Non-pigmented ciliary epithelial cell (primary cell): ENCODE measurements at places on chromosomes 16 and 17.

GRCh38 chr16:50402298-50402895 is 33.6 kb upstream of the BRD7 start:
- no peak for DNase-seq

- DNase-seq: no peak
Measured at GRCh38 chr16:56611281-56611833, 3.0 kb downstream of the MT2A start.

- DNase-seq: no peak
Measured at GRCh38 chr16:9428355-9429005, 337.0 kb downstream of the HAPSTR1 start.

- DNase-seq: no peak
Measured at GRCh38 chr17:39054111-39054645, 87.0 kb upstream of the FBXO47 start.

- no peak for DNase-seq
Measured at GRCh38 chr17:148757-149156, 11.4 kb downstream of the SCGB1C2 start.

GRCh38 chr17:79087428-79088143 is 13.0 kb downstream of the ENGASE start:
- no peak for DNase-seq

DNA sequence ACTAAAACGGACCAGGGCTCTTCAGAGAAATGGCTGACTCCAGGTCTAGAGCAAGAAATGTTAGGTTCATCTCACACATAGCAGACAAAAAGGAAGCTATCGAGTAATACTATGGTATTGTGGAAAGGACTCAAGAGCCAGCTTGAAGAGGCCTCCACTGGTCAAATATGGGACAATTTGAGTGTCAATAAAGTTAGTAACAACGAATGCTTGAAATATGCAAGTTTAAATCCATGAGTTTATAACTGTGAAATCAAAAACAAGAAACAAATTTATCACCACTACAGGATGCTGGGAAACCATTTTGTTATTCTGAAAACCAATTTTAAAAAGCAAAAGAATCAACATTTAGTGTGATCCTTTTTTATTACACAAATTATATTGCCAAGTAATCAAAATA is 50.4 kb upstream of the ANKFY1 start:
- no peak for DNase-seq

DNA sequence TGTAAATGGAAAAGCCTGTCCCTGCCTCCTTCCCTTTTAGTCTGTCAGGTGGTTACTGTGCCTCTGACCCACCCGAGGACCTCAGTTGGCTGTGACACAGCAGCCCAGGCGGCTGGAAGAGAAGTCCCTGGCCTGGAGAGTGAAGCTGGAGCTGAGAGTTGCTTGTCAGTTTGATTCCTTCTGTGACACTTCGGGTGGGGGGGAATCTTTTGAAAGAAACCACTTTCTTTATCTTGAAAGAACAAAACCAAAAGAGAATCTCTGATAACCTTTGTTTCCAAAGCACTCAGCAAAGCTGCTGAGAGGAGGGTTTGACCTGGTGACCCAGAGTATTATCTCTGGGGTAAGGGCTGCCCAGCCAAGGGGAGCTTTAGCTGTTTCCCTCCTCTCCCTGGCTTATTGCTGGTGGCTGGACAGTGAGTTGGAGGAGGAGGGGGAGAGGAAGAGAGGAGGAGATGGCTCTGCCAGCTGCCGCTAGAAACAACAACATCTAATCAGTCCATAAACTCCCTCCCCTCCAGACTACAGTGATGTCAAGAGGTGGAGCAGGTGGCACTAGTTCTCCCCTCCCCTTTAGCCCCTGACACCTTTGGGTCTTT is 34.0 kb downstream of the YPEL2 start:
- DNase-seq: no peak

DNA sequence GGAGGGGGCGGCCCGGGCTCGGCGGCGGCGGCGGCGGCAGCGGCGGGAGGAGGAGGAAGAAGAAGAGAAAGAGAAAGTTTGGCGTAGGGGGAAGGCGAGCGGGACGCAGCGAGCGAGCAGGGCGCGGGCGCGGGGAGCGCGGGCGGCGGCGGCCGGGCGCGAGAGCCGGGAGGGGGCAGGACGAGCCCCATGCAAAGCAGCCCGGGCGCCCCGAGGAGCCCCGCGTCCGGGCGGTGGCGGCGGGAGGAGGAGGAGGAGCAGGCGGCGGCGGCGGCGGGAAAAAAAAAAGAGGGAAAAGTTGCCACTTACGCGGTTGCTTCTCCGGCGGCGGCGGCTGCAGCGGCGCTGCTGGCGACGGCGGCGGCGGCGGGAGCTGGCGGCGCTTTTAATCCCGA is 10.3 kb upstream of the ZFHX3 start:
- no peak for DNase-seq

DNA sequence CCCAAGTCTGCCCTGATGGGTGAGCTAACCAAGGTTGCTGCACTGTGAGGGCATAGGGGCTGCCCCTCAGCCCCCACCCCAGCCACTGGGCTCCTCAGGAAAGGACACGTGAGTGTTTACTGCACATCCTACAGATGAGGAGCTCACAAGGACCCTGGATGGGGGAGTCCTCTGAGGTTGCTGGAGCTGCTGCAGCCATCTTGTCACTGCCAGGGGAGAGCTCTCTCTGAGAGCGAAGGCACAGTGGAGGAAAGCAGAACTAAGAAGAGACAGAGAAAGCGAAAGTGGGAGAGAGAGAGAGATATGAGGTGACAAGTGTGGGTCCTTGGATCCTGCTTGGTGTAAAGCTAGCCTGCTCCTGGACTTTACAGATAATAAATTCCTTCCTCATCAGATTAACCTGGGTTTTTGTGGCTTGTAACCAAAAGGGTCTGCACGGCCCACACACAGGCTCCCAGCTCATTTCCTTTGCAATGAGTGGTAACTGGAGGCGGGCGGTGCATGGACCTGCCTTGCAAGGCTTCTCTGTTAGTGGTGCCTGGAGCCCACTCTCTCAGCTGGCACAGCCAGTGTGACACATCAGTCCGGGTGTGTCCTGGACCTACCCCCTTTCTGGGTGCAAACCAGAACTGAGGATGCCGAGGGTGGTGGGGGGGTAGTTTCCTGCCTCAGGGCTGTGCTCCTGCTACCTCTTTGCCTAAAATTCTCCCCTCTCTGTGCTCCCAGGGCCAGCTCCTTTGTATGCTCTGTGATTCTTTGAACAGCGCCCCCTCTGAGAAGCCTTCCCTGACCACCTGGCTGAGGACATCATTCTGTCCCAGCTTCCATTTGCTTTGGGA is 14.2 kb downstream of the SNX20 start:
- no peak for DNase-seq

DNA sequence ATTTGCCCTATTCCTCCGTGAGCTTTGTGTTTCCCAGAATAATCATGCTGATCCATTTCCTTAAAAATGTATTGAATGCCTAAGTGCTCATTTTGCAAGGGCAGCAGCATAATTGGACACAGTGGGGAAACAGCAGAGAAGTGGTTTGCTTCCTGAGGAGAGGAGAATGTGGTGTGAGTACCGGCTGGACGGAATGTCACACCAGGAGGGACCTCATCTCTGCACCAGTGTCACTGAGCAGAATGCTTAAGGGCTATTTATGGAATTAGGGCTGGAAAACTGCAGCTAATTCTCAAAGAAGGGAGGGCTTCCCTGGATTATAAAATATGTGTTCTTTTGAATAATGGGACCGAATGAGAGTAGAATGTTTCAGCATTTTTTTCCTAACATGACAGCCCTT is 1100.6 kb upstream of the RBFOX1 start:
- no peak for DNase-seq

GRCh38 chr17:62653002-62653825 is 25.7 kb downstream of the MRC2 start:
- DNase-seq: no peak

DNA sequence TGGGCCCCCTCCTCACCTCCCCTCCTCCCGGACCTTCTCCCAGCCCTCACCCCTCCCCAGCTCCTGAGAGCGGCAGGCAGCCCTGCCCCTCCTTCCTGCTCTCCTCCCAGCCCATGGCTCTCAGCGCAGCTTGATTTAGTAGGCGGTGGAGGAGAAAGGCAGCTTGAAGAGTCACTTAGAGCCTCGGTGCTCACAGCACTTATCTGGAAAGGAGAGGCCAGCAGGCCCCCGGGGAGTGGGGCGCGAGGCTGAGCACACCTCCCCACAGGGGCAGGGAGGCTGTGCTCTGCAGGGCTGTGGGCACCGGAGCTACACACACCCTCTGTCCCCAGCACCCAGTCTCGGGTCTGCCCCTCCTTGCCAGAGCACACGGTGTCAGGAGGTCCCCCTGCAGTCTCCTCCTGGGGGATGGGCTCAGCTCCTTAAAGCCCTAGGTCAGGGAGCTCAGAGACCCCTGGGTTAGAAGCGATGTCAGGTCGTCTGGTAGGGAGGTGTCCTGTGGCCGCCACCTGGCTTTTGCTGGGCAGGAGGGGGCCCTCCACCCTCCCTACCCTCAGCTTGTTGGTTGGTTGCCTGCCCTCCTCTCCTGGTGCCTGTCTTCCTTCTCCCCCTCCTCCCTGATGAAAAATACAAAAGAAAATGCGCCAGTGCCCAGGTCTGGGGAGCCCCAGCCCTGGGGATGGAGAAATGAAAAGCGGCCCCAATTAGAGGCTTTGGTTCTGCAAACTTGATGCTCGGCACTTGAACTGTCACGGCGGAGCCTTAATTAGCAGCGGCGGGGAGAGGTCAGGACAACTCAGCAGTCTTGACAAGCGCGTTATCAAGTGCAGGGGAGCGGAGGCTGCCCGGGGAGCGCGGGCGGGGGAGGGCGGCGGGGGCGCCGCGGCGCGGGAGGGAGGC is 151.1 kb upstream of the GSE1 start:
- DNase-seq: peak; percentile 8

GRCh38 chr17:880443-881269 is 98.5 kb downstream of the MRM3 start:
- no peak for DNase-seq

GRCh38 chr17:42422412-42422957 is 571 bp downstream of the CAVIN1 start:
- no peak for DNase-seq

GRCh38 chr17:31254654-31255053 is 42.4 kb downstream of the OMG start:
- no peak for DNase-seq

GRCh38 chr17:70872103-70872502 is 702.8 kb downstream of the KCNJ2 start:
- DNase-seq: no peak

DNA sequence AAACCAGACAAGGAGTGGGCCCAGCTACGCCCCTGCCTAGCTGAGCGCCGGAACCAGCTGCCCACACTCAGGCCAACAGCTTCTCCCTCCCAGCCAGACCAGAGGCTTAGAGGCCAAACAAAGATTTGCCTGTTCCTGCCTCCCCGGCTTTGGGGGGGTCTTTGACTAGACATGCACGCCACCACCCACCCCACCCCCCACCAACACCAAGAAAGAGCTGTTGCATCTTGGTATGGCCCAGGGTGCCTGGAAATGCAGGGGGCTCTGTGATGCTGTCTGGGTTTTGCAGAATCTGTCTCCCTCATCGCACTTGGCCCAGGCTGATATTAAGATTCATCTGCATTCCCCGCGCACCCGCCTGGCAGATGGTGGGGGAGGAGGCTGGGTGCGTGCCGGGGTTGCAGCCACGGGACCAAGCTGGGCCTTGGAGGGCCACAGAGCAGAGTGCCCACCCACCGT is 1.3 kb upstream of the NXPH3 start:
- DNase-seq: no peak

- no peak for DNase-seq
Measured at GRCh38 chr16:62036802-62037135, 531 bp upstream of the CDH8 start.

- no peak for DNase-seq
Measured at GRCh38 chr17:55398689-55399088, 22.9 kb downstream of the MMD start.

DNA sequence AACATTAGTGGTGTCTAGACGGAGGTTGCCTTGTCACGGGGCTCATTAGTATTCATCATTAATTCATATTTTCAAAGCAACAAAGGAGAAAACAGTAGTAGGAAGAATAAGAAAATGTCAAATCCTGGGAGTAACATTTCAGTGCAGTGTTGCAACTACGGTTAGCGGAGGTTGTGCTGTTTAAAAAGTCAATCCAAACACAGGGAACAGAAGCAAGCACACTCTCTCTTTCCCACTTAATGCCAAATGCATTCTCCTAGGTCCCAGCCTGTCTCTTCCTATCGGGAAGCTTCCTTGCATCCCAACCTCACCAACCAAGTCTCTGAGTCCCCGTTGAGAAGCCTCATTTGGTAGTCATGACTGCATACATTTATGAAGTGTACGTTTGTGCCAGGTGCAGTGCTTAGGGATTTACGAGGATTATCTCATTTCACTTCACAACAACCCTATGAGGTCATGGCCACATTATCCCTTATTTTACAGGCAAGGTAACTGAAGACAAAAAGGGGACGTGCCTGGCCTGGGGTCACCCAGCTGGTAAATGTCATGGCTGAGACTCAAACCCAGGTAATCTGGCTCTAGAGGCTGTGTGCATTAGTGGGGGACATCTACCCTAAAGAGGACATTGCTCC is 283.6 kb upstream of the SALL1 start:
- DNase-seq: no peak

DNA sequence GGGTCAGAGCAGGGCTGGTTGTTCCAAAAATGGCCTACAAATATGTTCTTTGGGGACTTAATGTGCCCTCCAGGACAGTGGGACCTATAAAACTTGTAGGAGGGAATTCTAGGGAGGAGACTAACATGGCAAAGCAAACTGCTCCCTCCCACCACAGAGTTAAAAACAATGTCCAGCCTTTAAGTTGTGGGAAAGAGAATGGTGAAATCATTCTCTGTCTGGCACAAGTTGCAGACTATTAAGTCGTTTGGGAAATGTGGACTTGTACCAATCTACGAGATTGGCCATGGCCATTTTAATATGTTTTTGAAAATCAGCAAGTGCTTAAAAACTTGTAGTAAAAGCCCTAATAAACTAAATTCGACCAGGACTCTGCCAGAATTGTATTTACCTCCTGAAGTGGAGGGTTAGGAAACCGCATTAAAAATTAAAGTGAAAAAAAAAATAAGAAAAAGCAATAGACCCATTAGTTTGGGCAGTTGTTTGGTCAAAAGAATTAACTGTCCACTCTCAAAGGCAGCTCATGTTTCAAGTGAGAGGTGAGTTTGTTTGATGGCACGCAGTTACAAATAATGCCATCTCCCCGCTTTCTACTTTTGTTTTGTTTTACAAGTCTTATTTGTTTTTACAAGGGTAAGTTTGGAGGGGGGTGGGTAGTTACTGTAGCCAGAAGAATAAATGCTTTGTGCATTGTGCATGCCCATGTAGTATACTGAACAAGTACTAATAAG is 32.4 kb downstream of the ANKFN1 start:
- no peak for DNase-seq

- no peak for DNase-seq
Measured at GRCh38 chr17:50668838-50669581, 34.3 kb downstream of the ABCC3 start.
